ENCODE measurements at places on chromosomes 5 and 9.
A peak's percentile ranks its signal among the peaks of the same experiment; 100 is the strongest.

- DNase-seq, result no peak
Observed at GRCh38 chr5:129629575-129629974, 118.3 kb upstream of the MINAR2 start.

DNA sequence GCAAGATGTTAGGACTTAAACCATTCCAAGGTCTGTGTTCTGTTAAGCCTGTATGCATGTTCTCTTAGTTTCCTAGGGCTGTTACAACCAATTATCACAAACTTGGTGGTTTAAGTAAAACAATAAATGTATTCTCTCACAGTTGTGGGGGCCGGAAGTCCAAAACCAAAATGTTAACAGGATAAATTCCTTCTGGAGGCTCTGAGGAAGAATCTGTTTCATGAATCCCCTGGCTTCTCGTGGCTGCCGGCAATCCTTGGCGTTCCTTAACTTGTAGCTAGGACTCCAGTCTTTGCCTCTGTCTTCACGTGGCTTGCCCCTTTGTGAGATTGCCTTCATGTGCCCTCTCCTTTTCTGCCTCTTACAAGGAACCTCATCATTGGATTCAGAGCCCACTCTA, 30.4 kb downstream of the FEM1C start:
- DNase-seq, result no peak

- no peak for DNase-seq
Observed at GRCh38 chr5:124920909-124921666, 174.6 kb upstream of the ZNF608 start.

- peak; percentile 94 for DNase-seq
Observed at GRCh38 chr9:90095682-90096081, 490.9 kb downstream of the GADD45G start.

- no peak for DNase-seq
Observed at GRCh38 chr9:38671372-38671731, 48.6 kb downstream of the FAM240B start.

DNA sequence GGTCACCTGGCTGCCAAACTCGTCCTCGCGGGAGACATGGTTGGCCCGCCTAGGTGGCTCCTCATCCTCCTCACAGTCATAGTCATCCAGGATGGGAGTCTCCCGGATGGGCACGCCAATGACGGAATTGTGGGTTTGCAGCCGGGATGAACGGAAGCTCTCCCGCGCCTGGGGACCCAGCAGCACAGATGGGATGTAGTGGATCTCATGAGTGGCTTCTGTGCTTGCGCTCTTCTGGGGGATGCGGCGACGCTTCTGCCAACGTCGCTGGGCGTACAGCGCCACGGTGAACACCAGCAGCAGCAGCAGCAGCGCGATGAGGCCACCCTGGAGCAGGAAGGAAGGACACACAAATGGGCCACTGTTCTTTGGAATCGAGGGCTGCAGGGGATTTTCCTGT, 200.4 kb downstream of the ASTN2 start:
- DNase-seq, result no peak

DNA sequence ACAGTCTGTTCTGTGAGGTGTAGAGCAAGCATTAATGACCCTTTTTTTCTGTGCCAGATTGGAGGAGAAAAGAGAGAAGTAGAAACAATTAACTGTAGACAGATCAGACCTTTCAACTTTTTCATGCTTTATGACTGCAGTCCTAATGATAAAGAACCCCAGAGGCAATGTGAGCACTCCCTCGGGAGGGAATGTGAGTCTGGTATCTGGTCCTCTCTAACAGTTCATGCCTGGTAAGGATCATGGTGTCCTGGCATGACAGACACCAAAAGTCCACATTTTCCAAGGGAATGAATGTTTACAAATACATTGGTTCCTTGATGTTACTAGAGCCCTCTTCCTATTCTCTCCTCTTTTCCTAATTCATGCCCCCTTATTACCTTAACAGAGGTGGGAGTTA, 70.3 kb downstream of the MTAP start:
- no peak for DNase-seq

GRCh38 chr5:35903631-35904203, 34.7 kb downstream of the CAPSL start:
- DNase-seq, result no peak

DNA sequence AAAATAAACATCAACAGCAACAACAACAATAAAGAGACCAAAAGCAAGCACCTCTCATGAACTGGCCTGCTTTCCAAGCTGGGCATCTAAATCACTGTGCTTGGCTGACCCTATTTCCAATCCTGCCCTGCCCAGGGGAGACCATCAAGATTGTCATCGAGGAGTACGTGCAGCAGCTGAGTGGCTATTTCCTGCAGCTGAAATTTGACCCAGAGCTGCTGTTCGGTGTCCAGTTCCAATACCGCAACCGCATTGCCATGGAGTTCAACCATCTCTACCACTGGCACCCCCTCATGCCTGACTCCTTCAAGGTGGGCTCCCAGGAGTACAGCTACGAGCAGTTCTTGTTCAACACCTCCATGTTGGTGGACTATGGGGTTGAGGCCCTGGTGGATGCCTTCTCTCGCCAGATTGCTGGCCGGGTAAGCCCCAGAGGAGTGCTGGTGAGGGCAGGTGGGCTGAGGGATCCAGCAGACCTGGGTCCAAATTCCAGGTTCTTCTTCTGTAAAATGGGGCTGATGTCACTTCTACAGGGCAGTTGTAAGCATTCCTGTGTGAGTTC, 15.6 kb downstream of the PTGS1 start:
- peak; percentile 18 for DNase-seq

DNA sequence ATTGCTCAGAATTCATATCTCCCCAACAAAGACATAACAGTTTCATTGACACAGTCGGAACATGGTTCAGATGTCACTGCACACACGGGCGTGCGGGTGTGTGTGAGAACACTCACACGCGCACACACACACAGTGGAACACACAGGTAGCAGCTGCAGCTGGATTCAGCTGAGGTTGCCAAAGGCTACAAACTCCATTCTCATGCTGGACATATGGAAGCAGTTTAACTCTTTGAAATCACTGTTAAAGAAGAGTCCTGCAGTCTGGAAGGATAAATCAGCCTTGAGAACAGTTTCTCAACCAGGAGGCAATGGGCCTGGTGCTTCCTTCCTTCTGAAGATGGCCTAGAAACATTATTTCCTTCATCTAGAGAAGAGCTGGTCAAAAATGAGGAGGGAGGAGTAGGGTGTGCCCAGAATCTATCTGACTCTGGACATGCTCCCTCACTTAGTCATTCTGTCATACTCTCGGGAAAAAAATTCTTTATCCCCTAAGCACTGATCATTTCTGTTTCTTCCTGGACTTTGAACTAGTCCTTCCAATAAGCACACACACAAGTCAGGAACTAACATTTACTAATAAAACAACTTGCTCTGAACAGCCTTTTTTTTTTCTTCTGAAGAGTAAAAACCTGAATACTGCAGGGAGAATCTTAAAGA, 160.6 kb downstream of the ZDHHC21 start:
- DNase-seq, result no peak

GRCh38 chr5:63553073-63553472, 409.2 kb downstream of the HTR1A start:
- DNase-seq, result no peak

DNA sequence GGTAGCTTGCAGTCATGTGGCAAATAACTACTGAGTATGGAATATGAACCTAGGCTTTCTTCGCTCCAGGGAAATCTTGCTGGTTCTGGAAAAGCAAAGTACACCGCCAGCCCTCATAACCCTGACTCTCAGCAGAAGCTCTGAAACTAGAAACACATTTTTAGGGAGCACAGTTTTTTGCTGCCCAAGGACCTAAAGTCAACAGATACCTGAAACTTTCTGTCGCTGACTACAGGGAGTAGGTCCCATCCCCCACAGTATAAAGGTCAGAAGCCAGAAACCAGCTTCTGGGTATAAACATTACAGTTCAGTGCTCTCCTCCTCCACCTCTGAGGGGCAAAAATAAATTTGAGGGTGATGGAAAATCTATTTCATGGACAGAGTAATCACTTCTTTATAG, 3.0 kb downstream of the ATOX1 start:
- no peak for DNase-seq

GRCh38 chr9:86246752-86247161, 12.7 kb downstream of the C9orf153 start:
- no peak for DNase-seq

DNA sequence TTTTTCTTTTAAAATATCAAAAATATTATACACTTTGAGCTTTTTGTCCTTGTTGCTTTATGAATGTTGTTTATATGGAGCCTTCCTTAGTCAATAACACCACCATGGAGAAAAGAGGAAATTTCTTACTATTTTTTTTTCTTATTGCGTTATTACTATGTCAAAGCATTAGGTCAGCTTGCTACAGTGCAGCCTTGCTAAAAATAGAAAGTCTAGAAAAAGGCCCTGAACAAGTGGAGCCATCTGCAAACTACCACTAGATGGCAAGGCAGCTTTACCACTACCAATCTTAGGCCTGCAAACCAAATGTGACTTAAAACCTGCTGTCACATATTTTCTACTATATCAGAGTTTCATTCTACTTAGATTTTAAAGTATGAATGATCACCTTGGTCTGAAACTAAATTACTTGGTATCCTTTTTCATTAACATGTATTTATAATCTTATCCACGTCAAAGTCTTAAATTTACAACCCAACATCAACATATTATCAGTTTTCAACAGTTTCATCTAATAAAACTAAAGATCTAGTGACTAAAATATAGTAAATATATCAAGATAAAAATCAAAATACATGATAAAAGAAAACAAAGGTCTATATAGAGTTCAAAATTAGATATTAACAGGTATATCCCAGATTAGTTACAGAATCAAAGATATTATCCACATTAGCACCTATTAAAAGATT, 113.1 kb upstream of the ACOT12 start:
- peak; percentile 2 for DNase-seq

- DNase-seq, result no peak
Observed at GRCh38 chr9:137023583-137023991, 4.5 kb downstream of the ABCA2 start.

DNA sequence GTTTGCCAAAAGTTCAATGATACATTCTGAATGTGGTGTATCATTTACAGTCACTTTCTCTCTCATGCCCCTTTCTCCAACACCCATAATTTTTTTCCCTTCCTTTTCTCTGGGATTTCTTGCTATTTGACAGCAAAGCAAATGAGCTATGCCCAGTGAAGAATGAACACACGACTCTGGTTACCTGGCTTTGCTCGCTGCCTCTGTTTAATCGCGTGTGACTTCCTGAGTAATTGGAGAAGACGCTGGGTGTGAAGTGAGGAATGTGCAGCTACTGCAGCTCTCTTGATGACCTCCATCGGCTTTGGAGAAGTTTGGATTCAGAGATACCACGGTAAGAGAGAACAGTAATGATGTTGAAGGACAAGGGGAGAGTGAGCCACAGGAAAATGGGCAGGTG, 651.8 kb downstream of the KIF4B start:
- DNase-seq, result no peak
